CD4-positive, alpha-beta T cell treated with Interleukin-15 for 4 hours (primary cell): ENCODE measurements at places on chromosomes 7 and 10.

DNA sequence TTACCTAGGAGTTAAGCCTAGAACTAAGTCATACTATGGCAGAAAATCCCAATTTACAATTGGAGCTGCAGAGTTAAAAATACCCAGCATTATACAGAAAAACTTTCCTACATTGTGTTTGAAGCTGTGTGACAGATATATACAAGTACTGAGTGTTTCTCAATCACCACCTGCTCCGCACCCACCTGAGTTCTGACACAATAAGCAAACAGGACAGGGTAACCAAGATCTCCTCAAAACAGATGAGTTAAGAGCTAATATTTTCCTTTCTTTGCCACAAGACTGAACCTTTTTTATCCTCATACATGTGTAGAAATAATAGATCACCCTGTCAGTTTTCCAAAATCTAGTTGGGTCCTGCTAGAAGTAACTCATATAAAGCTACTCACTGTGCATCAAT lies 186.3 kb downstream of the DOCK4 start:
- no peak for DNase-seq

GRCh38 chr7:24877790-24878311 lies 102.1 kb downstream of the OSBPL3 start:
- peak; percentile 24 for DNase-seq

GRCh38 chr10:6313111-6313895 lies 110.6 kb downstream of the PFKFB3 start:
- DNase-seq, result no peak

DNA sequence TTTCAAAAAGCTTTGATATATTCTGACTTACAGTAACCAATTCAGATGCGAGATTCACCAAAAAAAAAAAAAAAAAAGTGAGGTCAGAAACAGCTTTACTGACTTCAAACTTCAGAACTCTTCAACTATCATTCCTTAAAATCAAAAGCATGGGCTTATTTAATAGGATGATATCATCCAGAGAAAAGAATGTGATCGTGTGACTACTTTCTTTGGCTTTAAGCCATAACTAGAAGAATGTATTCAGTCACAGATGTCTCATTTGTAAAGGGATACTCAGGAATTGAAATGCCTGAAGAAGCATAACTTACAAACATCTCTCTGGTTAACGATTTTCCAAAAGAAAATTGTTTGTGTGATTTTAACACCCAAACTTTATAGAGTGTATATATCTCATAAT lies 11.5 kb downstream of the TPK1 start:
- no peak for DNase-seq

DNA sequence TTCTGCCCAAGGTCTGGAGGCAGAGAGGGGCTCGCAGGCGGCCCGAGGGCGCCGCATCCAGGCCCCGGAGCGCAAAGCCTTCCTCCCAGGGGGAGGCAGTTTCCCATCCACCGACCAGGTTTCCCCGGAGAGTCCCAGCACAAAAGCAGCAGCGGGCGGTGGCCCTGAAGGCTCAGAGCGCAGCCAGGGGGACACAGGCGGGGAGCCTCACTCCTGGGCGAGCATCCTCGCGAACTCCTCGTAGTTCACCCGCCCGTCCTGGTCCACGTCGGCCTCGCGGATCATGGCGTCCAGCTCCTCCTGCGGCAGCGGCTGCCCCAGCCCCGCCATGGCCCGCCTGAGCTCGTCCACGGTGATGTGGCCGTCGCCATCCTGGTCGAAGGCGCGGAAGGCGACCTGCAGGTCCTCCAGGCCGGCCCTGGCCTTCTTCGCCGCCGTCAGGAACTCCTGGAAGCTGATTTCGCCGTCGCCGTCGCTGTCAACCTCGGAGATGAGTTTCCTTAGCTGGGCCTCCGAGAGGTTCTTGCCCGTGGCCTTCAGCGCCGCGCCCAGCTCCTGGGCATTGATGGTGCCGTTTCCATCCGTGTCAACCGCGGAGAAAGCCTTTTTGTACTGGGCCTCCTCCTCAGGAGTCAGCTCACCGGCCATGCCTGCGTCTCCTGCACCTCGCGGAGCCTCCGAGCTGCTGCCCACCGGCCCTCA lies 428 bp downstream of the CALML5 start:
- no peak for DNase-seq

DNA sequence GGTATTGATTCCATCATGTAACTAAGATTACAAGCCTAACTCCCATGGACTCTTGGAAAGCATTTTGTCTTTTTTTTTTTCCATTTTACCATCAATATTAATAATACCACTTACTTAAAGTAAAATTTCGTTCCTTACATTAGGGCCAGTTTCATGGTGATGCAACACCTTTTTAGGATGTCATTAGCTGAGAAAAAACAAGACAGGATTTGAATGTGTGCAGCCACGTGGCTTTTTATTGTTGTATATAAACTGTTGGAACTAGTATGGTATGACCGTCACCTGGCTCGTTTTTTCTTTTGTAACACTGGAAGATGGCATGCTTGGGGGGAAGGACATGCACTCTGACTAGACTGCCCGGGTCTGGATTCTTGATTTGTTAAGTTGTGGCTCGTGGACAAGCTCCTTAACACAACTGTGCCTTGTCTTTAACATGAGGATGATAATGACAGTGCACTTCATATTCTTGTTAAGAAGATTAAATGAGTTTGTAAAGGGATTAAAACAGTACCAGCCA lies 42.1 kb downstream of the ARHGAP21 start:
- DNase-seq, result no peak
